A549 (cell line): ENCODE measurements at places on chromosomes 5 and 9.

DNA sequence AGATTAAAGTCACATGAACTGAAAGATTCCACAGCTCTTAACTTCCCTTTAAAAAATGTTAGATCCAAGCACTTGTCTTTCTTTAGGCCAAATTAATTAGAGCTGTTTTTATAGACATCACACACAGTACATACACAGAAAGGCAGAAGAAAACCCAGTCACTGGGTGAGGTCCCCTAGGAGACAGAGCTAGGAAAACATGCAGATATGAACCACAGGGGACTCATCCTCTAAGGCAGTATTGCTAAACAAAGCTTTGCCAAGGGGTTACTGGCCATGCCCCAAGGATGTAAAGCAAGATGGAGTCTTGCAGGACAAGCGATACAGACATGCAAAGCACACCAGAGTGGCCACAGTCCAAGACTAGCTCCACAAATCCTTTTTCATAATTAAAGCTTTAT, 227.0 kb downstream of the SEMA6A start:
- DNase-seq: no peak

DNA sequence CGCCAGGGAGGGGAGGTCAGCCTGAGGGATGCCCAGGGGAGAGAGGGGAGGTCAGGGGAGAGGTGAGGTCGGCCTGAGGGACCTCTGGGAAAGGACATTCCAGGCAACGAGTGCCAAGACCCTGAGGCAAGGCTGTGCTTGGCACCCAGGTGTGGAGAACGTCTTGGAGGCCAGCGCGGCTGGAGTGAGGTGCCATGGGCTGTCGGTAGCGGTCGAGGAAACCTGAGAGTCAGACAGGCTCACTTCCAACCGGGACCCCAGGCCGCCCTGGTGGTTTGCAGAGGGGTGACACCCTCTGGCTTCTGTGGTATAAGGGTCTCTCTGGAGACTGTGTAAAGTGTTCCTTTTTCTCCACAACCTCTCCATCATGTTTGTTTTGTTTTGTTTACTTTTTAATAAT, 82.9 kb downstream of the CACNA1B start:
- no peak for DNase-seq

DNA sequence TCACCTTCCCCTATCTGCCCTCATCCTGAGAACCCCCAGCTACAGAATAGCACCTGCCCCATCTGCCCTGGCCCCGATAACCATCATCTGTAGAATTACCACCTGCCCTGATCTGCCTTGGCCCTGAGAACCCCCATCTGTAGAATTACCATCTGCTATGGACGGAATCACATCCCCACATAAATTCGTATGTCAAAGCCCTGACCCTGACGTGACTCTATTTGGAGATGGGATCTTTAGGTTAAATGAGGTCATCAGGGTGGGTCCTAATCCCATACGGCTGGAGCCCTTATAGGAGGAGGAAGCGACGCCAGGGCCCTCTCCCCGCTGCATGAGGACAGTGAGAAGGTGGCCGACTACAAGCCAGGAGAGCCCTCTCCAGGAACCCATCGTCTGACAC, 32.6 kb downstream of the SARDH start:
- no peak for DNase-seq

DNA sequence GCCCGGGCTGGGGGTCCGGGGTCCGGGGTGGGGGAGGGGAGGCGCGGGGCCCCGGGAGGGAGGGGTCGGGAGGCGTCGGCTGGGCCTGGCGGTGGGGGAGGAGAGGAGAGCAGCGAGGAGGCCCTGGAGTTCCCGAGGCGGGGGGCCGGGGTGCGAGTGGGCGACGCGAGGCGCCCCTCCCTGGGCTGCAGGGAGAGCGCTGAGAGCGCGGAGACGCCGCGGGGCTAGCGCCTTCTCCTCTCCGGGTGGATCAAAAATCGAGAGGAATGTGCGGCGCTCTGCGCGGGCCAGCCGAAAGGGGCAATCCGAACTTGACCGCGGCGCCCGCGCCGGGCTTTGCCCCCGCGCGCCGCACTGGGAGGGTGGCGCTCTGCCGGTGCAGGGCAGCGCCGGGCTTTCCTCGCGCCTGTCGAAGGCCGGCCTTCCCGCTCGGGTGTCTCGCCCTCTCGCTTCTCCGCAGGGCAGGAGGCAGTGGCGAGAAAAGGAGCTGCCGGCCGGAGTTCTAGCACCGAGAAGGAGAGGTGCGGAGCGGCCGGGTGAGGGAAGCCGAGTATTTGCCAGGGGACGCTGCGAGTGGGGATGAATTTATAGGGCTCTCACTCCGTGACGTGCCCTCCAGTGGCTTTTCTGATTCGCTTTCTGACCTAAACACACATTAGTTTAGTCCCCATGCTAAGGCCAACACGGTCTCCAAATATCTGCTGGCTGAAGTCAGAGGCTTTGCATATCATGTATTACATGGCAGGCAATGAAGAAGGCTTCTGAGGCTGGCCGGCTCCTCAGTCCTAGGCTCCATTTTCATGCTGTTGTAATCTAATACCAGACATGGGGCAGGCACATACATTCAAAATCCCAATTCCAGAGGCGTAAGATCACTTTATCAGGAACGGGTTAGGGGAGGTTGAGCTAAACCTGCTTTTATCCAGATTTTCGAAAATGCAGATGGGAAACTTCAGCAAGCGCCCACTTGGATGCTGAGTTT, 503 bp upstream of the GDNF start:
- DNase-seq: peak; percentile 38

DNA sequence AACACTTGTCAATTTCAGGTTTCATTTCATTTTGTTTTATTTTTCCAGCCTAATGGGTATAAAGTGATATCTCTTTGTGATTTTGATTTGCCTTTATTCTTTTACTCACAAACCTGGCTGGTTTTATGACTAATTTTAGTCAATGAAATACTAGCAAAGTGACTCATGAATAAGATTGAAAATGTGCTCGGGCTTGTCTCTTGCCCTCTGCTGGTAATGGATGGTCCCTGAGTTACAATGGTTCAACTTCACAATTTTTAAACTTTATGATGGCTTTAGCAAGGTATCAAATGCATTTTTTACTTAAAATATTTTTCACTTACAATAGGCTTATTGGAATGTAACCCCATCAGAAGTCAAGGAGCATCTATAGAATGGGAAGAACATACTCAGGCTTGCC, 431.4 kb upstream of the CCNG1 start:
- no peak for DNase-seq

- DNase-seq: peak; percentile 31
Observed at GRCh38 chr9:5708414-5708813, 79.5 kb downstream of the RIC1 start.
